ENCODE measurements at places on chromosomes 7 and 10.

DNA sequence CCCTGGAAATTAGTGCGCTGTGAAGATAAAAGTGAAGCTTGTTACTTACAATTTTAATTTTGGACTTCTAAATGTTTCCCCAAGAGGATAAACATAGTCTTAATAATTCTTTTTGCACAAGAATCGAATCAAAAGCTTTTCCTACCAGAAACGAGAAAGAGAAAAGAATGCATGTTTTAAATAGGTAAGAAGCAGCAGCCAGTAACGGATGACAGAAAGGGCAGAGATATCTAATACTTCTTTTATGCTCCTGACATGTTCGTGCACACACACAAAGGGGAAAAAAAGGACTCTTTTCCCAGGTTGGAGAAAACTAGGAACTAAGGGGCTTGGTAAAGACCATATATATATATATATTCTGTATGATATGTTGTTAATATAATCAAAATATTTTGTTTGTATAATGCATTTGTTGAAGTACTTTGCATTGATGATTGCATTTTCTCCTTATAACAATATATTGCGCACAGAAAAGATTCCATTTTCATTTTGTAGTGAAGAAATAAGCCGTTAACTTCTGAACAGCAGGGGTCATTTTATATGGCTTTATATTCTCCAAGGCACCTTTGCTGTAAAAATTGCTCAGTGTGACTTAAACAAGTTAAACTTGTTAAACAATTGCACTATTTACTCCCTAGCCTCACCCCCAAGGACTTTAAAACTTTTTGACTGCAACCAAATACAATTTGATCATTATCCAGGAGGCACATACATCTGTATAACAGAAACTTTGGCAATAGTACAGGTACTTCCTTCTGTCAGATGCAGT lies 2.2 kb downstream of the PRKAR2B start:
- DNase-seq: no peak

DNA sequence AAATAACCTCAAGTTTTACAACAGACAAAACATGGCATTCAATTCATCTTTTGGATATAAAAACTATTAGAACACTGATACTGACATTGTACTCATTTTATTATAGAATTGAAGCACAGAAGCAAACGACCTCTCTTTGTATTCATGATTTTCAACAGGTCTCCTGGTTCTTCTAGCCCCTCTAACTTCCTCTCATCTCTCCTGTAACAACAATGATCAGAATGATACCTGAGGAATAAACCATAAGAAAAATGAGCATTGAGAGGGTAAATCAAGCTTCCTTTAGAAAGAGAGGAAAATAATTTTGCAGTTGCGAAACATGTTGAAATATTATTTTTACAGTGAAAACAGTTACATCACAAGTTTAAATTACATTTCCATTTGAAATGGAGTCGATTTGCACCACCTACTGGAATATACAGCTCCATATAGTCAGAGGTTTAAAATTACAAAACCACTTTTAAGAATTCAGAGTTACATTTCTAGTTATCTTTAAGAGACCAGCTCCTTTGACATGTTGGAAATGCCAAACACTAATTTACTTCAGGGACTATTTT lies 17.5 kb upstream of the TEX36 start:
- DNase-seq: peak; percentile 30

- DNase-seq: no peak
These were observed 9.9 kb downstream of the PHTF2 start for GRCh38 chr7:77808517-77808916.

GRCh38 chr7:106548491-106548890 lies 112.5 kb downstream of the CCDC71L start:
- DNase-seq: no peak

DNA sequence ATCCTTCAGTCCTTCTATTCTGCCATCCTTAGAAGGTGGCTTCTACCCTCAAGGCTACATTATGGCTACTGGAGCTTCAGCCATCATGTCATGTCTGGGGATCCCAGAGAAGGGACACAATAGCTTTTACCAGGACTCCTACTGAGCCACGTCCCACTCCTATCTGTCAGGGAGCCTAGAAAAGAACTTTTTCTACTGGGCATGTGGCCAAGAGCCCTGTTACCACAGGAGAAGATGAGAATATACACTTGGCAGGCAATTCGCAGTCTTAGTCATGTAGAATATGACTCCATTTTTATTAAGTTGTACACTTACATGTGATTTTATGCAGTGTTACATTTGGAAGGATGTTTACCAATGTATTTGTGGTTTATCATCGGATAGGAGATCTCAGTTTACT lies 64.6 kb upstream of the KCNMA1 start:
- DNase-seq: peak; percentile 82

- DNase-seq: no peak
These were observed 21.4 kb downstream of the SGCE start for GRCh38 chr7:94634502-94634901.

DNA sequence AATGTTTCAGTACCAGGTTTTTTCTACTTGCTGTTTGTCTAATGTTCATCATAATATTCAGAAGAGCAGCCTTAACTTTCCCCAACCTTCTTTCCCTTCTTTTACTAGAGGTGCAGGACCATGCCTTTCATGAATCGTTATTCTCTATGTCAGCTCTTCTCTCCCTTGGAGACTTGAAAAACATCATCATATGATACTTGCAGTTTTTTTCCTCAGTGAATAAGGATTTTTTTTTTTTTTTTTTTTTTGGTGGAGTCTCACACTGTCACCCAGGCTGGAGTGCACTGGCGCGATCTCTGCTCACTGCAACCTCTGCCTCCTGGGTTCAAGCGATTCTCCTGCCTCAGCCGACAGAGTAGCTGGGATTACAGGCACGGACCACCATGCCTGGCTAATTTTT lies 30.1 kb downstream of the SMNDC1 start:
- DNase-seq: no peak

DNA sequence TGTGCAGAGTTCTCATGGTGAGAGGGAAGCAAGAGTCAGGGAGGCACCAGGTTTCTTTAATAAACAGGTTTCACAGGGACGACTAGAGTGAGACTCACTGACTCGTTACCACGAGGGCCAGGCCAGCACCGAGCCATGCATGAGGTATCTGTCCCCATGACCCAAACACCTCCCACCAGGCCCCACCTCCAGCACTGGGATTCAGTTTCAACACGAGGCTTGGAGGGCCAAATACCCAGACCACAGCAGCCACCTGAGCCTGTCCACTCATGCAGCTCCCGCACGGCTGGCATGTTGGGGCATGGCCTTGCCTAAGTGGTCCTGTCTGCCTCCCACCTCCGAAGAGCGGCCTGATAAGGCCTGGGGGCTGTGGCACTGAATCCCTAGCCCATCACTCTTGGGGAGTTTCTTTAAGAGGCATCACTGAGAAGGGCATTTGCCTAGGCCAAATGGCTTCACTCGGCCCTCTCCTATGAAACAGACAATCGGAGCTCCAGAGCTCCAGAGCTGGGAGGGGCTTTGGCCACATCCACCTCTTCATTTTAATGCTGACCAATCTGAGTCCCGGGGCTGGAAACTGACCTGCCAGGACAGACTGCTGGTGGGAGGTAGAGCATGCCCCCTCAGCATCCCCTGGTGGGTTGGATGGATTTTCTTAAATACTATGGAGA lies 157.8 kb downstream of the DNAJB6 start:
- no peak for DNase-seq

DNA sequence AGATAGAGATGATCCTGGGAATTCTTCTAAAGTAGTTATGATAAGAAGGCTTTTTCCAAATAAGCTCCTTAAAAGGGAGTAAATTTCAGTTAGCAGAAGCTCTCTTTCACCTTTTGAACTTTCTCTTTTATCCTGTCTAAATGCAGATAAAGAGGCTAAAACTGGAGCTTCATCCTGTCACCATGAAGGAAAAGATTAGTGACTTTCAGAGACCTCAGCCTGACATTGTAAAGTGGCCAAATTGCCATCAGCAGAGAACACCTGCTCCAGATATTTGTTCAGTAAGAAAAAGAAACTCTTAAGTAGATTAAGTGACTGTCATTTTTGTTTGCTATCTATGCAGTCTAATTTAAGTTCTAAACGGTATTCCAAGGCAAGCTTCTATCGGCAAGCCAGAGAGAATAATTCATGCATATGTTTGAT lies 18.3 kb downstream of the VWDE start:
- no peak for DNase-seq

- no peak for DNase-seq
These were observed 30.4 kb upstream of the RSU1 start for GRCh38 chr10:16847644-16848043.

GRCh38 chr10:67487199-67487598 lies 208.8 kb downstream of the CTNNA3 start:
- no peak for DNase-seq

DNA sequence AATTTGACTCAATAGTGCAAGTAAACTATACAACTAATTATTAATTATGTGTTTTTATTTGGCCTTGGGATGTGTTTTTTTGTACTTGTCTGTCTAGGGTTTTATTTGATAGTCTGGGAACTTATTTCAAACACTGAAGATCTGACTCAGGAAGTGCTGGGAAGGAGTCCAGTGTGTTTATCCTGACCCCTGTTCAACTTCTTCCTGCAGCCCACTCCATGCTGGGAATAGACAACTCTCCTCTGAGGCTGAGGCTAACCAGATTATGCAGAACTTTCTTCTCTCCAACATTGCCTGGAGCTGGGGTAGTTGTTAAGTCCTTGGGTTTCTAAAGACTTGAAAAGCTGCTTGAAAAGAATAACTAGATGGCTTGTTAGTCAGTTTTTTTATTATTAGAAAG lies 6.9 kb downstream of the CISD1 start:
- peak; percentile 4 for DNase-seq

- no peak for DNase-seq
These were observed 105.6 kb upstream of the PLXDC2 start for GRCh38 chr10:19710600-19710999.

- no peak for DNase-seq
These were observed 218.5 kb upstream of the KLF6 start for GRCh38 chr10:4003348-4003973.

DNA sequence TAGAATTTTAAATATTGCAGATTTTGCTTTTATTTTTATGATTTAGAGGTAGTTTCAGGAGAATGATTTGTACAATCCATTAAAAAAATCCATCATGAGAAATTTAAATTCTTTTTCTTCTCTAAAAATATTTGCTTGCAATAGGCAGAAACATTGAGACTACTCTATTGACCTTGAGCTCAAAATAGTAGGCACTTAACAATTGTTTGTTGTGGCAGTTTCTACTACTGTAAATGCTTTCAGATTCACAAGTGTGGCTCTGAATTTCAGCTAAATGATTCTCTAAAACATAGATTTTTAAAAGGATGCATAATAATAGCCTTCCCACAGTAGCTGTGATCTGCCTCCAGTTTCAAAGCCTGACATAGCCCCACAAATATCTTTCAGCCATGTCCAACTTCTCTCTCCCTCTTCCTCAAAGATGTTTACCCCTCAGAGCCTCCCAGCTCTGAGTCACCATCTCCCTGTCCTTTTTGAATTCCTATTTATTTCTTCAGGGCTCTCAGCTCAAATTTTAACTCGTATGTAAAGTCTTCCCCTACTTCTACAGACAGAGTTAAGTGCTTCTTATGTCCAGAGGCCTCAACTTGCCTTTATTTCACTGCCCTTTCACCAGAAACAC lies 160.5 kb downstream of the AOAH start:
- no peak for DNase-seq

- no peak for DNase-seq
These were observed 28.0 kb downstream of the SGMS1 start for GRCh38 chr10:50595785-50596184.

DNA sequence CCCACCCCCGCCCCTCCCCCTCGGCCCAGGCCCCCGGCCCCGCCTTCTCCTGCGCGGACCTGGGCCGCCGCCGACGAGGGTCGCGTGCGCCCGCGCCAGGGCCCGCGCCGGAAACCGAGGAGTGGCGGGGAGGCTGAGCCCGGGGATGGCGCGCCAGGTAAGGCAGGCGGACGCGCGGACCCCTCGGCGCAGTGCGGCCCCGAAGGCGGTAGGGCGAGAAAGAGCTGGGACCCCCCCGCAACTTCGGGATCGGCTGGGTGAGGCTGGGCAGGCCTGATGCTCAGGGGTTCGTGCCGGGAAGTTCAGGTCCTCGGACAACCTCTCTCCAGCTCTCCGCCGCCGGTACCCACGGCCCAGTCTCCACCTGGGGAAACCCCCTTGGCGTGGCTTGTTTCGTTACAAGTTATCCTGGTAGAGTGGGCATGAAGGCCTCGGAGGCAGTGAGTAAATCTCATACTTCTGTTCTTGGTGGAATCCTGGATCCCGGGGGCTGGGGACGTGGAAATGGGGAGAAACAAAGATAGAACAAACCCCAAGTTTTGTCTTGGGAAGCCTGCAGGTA lies 58.4 kb downstream of the ZNF467 start:
- no peak for DNase-seq

DNA sequence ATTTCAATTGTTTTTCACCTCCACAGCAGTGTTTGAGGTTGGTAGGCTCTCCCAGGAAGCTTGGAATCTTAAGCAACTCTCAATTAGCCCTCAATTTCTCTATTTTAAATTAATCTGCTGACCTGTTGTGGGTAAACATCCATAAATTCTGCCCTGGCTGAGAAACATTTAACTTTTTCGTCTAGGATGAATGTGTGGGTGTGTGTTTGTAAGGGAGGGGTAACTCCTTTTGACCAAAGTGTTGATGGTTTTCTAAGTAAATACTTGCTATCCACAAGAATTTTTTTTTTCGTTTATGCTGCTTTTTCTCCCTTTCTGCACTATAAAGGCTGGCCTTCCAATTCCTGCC lies 973 bp downstream of the PPP3CB start:
- no peak for DNase-seq

DNA sequence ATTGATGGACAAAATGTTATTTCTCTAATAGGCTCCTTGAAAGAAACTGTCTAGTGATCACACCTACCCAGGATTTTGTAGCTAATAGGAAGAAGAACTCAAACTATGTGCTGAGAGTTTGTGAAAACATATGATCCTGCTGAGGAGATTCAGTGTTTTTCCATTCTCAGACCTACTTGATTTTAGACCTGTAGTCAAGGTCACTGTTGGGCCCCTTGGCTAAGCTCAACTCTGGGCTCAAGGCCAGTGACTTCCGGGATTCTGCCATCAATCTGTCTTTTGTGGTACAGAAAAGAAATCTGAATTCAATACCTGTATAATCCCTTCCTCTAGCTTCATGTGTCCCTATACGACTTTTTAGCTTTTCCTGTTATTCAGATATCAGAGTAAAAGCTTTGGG lies 79.7 kb upstream of the FERD3L start:
- DNase-seq: no peak

DNA sequence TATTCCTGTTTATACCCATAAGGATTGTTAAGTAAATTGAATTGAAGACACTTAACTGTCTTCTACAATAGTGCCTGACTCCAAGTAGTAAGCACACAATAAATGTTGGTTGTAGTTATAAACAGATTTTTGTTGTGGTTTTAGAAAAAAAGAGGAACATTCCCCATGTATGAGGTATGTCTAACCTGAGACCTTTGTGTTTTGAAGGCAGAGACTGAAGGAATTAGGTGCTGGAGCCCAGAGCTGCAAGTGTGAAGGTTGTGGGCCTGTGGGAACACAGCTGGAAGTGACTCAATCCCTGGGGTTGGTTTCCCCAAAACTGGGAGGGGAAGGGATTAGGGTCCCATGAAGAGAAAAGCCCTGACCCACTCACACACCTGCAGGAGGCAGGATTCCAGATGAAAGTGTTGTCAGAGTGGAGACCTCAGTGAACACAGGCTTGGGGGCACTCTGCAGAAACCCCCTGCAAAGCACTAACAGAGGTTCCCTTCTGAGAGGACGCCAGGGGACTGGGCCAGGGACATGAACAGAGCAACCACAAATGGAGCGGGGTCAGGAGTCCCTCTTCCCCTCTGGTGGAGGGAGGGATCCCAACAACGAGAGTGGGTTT lies 265.1 kb upstream of the KLF14 start:
- DNase-seq: peak; percentile 33

Data from HFFc6 (cell line).